ENCODE measurements at places on chromosomes 2 and 18.

- DNase-seq, result no peak
These were observed 7.1 kb downstream of the GBX2 start for GRCh38 chr2:236161082-236161462.

GRCh38 chr18:12768625-12769024 is 65.8 kb downstream of the PSMG2 start:
- no peak for DNase-seq

DNA sequence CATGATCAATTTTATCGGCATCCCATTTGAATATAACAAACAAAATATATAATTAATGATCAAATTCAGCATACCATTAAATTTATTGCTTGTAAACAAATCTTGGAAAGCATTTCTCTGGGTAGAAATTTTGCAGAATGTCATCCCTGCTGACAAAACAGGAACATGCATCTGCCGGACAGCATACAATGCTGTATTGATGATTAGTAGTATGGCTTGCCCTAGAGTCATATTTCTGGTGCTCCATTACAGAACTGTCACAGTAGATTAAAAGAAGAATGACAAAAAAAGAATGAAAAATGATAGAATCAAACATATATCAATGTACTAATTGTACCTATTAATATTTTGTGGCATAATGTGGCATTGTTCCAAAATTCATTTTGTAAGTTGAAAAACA is 98.0 kb downstream of the NXPH2 start:
- no peak for DNase-seq

DNA sequence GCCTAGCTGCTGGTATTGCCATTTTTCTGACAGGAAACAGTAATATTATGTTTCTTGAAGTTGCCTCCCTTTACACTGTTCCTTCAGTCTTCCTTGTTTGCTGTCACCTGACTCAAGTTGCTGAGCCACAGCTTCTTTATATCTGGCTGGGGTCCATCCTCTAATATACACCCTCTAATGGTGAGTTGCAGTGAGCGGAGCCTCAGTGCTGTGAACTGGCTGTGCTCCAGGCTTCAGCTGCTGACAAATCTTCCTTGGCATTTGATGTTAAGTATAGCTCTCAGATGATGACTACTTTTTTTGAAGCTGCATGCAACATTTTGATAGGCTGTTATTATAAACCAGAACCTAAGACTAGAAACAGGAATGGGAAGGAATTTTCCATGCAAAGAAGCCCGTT is 366.7 kb downstream of the NUP35 start:
- DNase-seq, result peak; percentile 17

GRCh38 chr2:189599245-189599644 is 18.7 kb upstream of the SLC40A1 start:
- no peak for DNase-seq

DNA sequence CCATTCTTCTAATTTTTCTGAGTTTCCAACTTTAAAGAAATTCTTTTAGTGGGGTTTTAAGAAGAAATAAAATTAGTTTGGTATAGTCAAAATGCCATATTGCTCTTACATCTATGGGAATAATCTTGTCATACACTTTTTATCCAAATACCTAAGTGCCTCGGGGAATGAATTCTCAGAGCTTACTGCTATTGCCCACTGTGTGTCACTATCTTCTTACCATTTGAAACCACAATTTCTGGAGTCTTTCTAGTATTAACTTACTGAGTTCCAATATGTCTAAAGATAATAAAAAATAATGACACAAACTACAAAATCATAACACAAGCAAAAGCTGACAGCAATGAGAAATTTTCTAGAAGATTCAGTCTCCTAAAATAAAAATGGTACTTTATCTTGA is 23.7 kb upstream of the DNAH6 start:
- no peak for DNase-seq

GRCh38 chr2:121043827-121044222 is 241.2 kb downstream of the TFCP2L1 start:
- DNase-seq, result no peak

GRCh38 chr18:11215216-11215615 is 65.8 kb upstream of the PIEZO2 start:
- DNase-seq, result no peak

DNA sequence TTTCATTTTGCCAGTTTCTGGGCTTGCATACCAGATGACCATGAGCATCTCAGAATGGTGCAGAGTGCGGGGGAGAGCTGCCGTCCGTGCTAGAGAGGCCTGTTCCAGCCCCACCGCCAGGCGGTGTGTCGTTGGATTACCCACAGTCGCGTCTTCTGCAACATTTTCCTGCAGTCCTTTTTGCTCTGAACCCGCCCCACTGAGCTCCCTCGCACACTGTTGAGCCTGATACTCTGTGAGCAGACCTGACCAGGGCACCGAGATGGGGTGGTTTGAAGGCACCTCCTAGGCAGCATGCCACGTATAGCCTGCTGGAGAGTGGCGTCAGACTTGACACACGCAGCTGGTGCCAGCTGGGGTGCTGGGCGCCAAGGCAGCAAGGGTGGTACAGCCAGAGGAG is 18.1 kb downstream of the PPP1R7 start:
- DNase-seq, result no peak

GRCh38 chr18:32391126-32391525 is 79.6 kb downstream of the GAREM1 start:
- no peak for DNase-seq

DNA sequence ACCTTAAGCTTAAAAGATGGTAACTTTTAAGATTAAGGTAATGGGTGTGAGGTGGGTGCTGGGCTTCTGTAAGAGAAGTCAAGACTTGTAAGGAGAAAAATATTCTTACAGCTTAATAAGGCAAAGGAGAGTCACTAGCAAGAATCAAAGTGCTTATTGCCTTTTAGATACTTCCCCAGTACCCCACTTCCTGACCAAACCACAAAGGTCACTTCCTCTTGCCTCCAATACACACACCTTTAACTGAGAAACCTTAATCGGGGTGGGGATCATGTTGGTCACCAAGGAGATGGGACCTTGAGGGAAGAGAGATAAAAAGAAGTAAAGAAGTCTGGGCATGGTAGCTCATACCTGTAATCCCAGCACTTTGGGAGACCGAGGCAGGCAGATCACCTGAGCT is 10.6 kb upstream of the ATG16L1 start:
- no peak for DNase-seq

DNA sequence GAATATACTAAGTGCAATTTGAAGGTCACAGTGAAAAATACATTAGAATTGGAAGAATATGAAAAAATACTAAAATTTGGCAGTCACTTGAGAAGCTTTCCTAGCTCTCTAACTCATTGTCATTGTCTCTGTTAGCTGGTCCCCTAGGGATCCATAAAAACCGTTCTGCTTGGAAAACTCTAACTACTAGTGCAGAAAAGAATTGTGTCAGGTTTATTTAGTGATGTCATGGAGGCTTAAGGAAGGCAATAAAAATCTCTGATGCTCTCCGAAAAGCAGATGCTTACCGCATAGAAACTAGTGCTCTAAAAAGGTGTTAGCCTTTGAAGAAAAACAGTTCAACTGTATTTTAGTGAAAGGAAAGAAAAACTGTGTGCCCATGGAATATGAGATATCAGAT is 150.1 kb upstream of the DLGAP1 start:
- no peak for DNase-seq

GRCh38 chr2:232611559-232612218 is 21.7 kb upstream of the EFHD1 start:
- peak; percentile 16 for DNase-seq

GRCh38 chr2:79750321-79750720 is 237.5 kb downstream of the CTNNA2 start:
- DNase-seq, result no peak

DNA sequence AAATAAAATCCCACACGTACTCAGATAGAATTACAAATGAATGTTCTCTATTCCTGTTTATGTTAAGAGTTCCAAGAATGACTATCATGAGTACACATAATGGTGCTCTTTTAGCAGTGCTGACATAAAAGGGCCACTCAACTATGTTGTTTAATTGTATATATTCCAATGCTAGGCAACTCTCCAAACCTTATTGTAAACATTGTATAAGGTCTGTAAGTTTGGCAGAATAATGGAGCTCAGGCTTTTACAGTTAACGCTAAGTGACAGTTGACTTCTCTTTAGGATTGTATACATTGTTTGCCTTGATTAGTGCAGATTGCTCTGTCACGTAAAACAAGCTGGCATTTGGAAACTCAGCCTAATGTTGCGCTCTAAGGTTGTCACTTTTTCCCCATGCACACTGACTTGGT is 20.8 kb downstream of the RBMS1 start:
- DNase-seq, result no peak
